ENCODE measurements at places on chromosomes 1 and 21.

- peak; percentile 9 for DNase-seq
Observed at GRCh38 chr1:179366093-179366800, 476 bp downstream of the AXDND1 start.

DNA sequence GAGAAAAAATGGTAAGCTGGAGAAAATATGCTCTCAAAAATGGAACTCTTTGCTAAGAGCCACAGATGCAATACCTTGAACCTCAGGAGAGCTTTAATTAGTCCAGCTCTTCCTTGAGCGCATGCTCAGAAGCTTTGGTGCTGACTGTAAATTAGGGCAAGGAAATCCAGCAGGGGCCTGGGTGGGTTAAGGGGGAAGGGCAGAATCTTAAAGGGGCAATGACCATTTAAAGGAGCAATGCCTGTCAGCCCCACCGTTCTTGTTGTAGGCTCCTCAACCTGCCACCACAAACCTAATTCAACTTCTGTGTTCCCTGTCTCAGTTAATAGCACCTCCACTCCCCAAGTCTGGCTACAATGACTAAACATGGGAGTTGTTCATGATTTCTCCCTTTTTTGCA, 6.8 kb upstream of the SLC22A15 start:
- DNase-seq: no peak

- DNase-seq: no peak
Observed at GRCh38 chr1:183444243-183444642, 26.1 kb upstream of the NMNAT2 start.

- DNase-seq: no peak
Observed at GRCh38 chr1:21693732-21694131, 24.6 kb upstream of the RAP1GAP start.

DNA sequence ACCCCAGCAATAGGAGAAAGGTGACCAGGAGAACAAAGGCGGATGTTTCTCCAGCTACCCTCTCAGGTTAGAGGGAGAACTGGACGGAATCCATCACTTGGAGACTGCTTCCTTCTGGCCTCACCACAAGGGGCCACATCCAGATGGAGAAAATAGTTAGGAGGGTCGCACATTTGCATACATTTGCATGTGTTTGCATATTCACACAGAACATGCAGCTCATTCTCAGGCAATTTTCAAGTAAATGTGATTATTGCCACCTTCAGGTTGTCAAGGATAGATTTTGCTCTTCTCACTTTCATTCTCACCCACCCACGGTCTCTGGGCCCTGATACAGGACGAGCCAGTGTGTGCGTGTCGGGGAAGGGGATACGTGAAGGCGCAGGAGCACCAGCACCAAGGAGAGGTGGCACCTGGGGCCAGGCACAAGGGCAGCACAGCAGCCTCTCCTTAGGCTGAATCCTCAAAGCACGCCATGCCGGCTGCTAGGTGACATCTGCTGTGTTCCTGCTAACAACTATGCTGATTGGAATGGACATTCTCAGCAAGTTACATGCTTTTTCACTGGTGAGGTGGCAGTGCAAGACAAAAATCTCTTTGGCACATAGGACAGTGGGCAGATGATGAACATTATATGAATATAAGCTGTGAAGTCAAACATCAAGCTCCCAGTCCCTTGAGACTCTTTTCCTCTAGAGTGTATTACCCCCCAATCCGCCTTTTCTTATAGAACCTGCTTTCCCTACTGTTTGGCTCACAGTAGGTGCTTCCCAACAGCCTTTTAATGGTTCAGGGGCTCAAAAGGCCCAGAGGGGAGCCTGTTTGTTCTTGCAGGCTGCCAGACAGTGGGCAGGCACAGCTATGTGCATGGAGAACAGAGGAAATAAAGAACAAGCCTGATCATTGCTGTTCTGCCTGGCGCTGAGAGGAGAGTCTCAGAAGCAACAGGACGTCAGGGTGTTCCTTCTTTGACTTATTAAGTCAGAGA, 14.3 kb downstream of the ACKR1 start:
- no peak for DNase-seq

GRCh38 chr1:1206376-1206965, at the start of gene TNFRSF18:
TSS of gene TNFRSF18 (minus strand) at chr1:1206592. CDS start at chr1:1206571, 21 bp downstream.
- DNase-seq: no peak

DNA sequence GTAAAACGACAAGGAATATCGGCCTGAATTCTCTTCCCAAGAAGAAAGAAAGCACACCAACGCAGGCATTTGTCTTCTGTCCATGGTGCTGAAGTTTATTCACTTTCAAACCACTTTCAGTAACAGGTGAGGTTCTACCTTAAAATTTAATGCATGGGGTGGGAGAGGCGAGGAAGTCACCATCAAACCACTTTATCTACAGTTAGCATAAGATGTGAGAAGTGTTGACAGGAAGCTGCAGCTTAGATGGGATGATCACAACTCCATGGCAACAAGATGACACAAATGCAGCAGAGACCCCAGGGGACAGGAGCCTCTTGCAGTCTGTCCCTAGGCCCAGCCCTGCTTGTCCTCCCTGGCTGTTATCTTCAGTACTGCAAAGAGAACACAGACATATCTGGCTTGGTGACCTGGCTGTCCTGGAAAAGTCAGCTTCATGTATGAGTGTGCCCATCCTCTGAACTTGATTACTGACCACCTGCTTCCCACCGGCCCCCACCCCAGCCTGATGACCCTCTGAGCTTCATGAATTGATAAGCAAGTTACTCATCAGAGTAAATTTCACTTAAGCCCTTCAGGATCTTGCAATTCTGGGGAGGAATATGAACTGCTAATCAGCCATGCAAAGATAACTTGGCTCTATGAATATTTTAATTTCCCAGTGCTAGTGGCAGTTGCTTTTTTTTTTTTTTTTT, 1.8 kb downstream of the NPPA start:
- no peak for DNase-seq

DNA sequence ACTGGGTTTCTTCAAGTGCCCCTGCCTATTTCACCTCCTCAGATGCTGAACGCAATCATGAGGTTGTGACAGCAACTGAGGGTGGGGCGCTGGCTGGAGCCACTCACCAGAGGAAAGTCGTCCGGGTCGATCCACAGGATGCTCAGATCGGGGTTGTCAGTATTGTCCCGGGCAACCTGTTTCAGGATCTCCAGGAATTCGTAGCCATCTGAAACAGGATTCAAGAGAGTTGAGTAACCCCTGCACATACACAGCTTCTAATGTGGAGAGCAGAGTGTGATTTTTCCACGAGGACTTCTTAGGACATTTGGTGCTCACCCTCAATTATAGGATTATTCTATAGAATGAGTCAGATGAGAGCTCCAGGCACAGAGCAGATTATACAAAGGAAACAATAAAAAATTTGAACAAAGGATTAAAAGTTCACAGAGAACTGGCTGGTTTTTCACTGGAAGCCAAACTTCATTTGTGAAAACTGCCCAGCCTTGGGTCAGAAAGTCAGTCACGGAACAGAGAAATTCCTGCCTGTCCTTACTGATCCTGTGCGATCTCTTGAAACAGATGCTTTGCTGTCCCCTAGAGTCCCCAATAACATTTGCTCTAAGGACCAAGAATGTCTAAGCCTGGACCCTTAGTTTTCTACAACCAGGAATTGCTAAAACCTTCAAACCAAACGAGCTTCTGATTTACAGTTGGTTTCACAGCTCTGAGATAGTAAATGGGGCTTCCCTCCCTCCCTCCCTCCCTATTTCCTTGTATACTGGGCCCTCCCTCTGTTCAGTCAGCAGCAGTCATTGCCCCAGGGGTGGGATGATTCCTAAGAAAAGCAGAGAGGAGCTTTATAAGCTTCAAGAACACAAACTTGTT, 63.2 kb downstream of the CASQ2 start:
- peak; percentile 66 for DNase-seq

DNA sequence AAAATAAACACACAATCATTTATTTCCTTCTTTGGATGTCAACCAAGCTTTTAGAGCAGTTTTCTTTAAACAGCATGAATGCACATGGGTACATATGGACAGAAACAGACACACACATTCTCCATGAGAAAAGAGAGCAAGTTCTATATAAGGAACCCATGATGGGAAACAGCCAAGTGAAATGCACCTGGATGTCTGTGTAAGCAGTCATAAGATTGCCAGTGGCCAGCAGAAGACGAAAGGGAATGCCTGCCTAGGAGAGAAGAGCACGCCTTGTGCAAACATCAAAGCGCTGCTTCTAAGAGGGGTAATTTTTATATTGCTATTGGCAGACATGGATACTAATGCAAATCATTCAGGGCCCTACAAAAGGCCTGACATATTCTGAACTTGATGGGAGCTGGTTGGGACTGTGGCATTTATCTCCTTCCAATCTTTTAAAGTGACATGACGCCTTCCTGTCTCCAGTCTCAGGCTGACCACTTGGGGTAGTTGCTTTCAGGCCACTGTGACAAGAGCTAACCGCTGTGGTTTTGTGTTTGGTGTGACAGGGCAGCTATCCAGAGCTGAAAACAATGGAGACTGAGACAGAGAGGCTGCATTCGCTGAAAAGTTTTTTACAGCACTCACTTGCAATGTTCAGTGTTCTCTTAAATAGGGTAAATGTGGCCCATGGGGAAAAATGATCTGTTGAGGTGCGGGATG, 75.0 kb upstream of the DPT start:
- no peak for DNase-seq

DNA sequence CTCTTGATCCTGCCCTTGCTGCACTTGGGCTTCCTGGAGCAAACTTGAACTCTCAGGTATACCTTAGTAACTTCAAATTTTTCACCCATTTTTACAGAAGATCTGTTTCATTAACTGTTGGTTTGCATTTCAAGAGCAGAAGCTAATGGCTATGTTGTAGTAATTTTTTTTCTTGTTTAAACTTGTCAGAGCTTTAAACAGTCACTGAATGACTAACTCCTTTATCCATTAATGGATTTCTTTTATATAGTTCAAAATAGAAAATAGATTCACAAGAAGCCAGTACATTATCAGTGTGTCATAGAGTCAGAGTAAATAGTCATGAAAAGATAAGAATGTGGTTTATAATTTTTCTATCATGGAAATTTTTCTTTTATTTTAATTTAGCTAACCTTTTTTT, 13.6 kb downstream of the SRSF11 start:
- no peak for DNase-seq

DNA sequence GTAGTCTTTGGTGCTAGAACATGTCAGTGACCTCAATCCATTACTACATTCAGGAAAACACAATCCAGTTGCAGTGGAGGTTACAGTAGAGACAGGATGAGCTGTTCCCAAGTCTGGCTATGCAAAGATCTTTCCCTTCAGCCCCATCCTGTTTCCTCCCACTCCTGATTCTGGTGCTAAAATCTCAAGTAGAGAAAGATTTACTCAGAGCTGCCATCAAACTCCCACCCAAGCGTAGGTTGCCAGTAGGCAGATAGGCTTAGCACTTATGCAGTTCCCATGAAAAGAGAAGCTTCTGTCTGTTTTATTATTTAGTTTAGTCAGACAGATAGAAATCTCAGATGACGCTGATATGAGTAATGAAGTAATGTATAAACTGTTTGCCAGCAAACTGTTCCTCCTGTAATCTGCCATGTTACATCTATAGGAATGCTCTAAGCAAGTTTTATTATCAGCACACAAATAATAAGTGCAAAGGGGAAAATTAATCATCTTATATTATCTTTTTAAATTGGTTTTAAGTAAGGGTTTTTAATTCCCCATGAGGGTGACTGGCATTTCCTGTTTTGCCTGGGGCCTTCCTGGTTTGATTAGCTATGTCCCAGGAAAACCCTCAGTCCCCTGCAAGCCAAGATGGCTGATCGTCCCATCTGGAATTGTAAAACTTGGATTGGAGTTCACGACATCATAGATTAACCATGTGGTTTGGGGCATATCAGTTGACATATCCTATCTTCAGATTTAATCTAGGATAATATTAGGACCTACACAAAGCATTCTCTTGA, 188.3 kb upstream of the PALMD start:
- DNase-seq: peak; percentile 91

DNA sequence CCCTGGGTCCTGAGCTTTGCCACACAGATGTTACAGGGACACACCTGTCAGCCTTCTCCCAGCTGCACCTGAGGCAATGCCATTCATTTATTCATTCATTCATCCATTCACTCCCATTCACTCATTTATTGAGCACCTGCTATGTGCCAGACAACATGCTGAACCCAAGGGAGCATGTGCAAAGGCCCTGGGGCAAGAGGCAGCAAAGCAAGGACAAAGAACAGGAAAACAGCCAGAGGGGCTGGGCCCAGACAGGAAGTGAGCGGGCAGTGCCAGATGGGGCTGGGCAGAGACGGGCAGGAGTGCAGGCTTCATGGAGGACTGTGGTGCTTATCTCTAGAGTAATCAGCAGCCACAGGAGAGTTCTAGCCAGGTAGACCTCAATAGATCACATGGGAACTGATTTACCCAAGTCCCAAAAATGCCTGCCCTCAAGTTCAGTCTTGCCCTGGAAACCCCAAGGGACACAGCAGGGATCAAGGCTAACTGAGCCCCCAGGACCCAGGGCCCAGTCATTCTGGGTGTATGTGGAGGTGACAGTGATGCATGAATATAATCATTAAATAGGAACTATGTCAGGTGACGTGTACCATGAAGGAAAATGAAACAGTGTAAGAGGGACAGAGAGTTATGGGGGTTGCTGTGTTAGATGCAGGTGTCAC, 530.3 kb downstream of the MATN1 start:
- DNase-seq: no peak

- no peak for DNase-seq
Observed at GRCh38 chr1:167928457-167928852, 8.0 kb upstream of the DCAF6 start.

- peak; percentile 38 for DNase-seq
Observed at GRCh38 chr1:227225715-227226346, 92.5 kb downstream of the CDC42BPA start.

GRCh38 chr1:214623430-214623829, 20.4 kb downstream of the CENPF start:
- peak; percentile 33 for DNase-seq

All from RPMI7951 (cell line).